Lower lobe of right lung (tissue), 2 donors: ENCODE measurements at places on chromosomes 4 and X.

DNA sequence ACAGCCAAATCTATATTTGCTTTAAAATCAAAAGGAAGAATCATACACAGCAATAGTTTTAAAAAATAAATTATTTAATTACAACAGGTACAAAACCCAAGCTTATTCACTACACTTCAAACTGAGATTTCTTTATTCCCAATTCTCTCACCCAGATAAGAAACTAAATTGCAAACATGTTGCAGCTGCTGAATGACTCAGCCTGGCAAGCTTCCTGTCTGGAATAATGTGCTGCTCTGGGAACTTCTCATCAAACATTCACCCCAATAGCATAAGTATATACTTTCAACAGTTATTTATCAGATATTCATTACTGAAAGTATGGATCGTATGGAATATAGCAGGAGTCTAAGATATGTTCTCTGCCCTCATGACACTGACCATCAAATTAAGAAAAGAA is 43.0 kb upstream of the GABRA2 start:
- no peak for DNase-seq

DNA sequence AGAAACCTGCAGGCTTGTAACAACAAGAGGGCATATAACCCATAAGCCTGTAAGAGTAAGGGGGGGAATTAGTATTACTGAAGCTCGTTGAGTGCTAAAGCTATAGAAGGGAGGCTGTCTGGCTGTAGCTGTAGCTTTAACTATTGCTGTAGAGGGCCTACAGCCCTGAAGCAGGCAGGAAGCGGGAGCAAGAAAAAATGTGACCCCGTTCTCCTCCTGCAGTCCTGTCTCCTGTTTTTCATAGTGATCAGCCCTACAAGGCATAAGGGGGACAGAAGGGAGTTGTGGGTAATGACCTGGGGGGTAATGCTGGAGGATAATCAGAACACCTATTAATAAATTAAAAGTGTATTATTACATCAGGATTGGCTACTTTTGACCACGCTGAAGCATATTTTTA is 206.9 kb upstream of the MAB21L2 start:
- DNase-seq = no peak

DNA sequence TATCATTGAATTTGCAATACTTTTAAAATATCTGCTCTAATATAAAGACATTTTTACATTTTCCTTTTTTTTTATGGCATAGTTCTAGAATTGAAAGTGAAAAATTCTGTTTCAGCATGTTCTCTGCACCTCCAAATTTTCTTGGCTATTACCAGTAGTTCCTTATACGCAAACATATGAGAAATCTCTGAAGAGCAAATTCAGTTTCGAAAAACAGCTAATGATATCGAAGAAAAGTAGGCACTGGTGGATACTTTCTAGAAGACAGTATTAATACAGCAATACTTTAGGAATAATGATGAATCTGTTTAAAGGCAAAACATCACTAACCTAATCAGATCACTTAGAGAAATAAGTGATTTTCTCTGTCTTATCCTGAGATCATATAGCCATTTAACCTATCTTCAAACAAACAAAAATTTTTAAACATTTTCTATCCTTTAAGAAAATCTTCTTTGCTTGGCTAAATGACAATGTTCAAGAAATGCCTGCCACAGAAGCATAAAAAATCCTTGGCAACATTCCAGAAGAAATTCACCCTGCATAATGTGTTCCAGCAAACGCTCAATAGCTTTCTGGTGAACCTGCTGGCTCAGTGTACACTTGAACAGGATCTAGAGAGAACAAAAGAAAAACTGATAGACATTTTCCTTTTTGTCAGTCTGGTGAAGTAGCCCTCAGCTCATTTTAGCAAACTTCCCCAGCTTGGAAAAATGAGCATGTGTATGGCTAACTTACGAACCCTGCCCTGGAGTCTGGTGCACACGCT is 51.2 kb upstream of the KLF3 start:
- no peak for DNase-seq

GRCh38 chrX:136588036-136588435 is 56.0 kb downstream of the VGLL1 start:
- no peak for DNase-seq

- no peak for DNase-seq
Observed at GRCh38 chr4:8600686-8601085, 8.1 kb downstream of the CPZ start.

- DNase-seq = no peak
Observed at GRCh38 chr4:74900862-74901261, 32.1 kb upstream of the PARM1 start.

DNA sequence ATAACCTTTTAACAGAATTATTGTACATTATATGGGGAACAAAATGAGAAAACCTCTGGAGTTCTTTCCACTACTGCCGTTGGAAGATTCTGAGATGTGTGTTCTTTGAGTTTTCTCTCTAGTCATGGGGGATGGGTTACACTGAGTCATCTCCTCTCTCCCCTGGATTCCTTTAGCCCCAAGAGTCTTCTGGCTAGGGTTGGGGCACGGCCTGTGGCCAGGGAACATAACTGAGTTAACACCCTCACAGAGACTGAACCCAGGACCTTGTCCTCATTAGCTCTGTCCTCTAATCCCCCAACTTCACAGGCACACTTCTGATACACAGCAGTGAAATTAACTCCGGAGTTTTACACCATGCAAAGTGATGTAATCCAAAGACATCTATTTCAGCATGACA is 142.3 kb upstream of the F9 start:
- no peak for DNase-seq

DNA sequence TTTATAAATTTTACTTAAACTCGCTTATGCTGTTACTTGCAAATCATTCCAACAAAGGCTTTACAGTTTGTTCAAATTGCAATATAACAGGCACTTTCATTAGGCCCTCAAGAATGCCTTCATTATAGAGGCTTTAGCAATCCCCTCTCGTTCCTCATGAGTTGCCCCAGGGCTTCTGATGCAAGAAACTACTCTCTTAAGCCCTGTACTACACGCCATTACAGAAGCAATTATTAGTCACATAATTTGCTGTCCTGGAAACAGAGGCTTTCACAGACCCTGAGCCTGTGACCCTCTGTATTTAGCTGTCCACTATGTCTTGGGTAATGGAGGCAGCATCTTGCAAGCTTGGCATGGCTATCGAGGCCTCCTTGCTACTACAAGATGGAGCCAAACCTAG is 965.9 kb upstream of the DIAPH2 start:
- DNase-seq = no peak

DNA sequence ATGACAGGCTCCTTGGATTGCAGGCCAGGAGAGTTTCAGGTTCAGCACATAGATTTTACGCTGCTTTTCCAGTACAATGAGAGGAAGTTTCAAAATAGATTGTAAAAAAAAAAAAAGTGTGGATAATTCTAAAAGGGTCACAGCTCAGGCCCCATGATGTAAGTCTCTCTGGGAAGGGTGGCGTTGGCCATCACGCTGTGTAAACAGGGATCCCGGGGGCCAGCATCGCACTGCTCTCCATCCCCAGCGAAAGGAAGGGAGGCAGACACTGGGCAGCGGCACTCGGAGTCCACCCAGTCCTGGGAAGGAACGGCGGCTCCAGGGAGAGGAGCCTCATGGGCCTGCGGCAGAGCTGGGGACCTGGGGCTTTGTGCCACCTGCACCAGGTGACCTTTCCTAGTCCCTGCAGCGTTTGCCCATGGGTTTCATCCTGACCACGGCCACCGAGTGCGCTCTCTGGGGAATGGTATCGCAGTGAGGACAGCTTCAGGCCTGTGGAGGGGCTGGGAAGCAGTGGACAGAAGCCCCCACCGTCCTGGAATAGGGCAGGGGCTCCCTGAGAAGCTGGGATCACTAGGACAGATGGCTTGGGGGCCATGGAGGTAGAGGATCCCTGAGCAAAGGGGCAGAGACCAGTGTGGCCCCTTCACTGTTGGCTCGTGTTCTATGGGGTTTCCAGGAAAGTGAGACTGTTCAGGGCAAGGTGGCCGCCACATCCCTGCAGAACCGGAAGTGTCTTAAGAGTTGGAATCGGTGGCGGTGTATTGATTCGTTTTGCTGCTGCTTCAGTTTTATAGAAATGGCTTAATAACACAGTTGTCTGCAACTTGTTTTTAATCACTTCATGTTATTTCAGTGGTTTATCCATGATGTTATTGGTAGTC is 38.9 kb downstream of the RGS12 start:
- no peak for DNase-seq

DNA sequence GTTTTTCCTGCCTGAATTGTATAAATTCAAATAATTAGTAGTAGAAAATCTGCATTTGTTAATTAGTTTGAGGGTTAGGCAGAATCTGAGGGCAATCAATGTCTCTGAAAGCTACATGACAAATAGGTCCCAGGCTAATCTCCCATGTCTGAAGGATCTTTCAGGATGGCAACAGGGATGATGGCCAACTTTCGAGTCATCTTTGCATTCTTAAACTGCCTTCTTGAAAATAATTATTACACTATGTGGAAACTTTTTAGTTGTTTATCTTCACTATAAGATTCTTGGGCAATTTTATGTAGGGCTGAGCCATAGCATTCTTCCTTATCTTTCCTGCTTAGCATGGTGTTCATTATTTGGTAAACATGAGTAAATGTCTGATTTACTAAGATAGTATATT is 490.3 kb upstream of the EPHA5 start:
- DNase-seq = no peak

DNA sequence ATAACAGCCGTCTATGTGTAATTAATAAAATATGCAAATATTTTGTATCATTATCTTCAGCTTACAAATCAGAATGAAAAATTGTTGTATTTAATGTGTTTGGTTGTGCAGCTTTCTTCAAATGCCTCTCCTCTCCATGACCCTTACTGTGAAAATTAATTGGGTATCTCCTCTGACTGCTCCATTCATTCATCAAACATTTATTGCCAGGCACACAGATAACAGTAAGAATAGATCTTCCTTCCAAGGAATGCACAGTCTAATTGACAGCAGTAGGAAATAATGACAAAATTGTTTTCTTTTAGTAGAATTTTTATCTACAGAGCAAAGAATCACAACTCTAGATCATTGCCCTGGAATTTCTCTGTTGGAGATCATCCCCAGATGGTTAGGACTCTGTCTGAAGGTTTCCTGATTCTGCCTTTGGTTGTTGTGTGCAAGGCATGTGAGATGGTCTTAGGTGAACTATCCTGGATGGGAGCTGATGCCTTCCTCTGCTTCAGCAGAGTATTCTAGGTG is 395.0 kb upstream of the FAT1 start:
- no peak for DNase-seq

DNA sequence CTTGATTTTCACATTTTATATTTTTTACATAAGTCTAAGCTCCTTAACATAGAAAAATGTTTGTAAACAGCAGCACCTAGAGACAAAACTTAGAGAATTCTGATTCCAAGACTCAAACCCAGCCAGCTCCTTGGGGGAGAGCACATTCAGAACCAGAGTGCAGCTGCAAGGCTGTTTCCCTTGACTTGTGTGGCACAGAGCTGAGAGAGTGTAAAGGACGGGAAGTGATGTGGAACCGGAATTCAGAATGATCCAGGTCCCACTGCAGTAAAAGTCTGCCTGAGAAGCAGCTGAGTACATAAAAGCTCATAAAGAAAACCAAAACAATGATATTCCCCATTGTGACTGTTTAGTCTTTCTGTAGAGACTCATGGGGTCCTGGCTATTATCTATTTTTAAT is 713.8 kb downstream of the RAB28 start:
- no peak for DNase-seq

DNA sequence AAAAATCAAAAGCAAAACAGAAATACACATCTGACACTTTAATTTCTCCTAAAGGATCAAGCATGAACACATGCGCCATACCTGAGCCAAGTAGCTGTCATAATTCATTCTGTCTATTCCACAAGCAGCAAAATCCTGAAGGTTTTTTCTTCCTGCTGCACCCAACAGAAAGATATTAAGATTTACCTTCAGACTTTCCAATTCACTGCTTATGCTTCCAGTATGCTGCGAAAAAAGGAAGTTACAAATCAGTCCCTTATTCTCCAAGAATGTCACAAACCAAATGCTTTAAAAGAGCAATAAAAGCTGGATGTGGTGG is 29.2 kb upstream of the FGFBP2 start:
- no peak for DNase-seq

DNA sequence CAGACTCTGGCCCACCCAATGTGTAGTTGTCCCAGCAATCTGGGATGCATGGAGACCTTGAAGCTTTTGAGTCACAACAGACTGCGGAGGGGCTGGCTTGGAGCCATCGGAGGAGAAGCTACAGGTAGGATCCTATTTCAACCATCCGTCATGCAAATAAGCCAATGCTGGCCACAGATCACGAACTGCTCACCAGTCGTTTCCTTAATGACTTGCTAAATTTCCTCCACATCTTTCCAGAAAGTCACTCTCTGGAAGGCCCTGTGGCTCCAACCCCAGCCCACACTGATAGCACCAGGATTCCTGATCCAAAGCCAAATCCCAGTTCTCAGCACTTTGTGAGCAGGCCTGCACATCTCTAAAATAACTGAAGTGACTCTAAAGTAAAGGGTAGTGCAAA is 321.3 kb downstream of the RAB28 start:
- no peak for DNase-seq

DNA sequence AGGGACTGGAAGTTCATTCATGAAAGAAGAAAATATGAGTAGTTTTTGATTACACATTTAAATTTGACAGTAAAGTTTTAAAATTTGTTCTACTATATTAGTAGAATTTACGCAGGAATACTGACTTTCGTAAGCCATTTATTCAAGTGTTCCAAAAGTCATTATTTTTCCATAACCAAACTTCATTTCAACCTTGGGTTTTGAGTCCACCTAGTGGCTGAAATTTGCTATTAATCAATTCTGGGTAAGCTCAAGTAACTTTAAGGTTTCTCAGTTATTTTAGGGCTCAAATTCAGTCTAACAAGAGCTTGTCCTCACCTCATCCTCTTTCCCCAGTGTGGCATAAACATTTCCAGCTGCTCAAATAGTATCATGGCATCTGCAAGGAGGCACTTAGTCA is 175.4 kb downstream of the SH3BGRL start:
- DNase-seq = no peak

DNA sequence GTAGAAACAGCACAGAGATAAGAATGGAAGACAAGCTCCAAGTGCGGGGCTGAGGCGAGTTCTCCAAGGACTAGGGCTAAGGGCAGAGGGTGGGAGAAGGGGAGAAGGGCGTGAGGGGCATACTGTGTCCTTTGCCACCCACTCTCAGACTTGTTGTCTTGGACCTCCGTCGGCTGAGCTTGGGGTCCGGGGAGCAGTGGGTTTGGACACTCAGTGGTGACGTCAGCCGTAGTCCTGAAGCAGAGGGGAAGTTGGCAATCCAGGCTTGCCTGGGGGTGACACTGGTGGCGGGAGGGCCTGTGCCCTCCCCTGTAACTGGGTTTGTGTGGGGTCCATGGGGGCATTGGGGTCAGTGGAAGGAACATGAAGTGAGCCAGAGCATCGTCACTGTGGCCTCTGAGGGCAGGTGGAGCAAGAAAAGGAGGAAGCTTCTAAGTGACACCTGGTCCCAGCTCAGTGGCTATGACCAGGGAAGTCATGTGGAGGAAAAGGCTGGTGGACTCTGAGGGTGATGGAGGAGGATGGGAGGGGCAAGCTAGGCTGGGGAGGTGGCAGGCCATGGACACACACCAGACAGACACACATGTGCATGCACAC is 17.6 kb downstream of the CD99 start:
- DNase-seq = no peak

- no peak for DNase-seq
Observed at GRCh38 chrX:107880054-107880610, 54.5 kb downstream of the MID2 start.

- no peak for DNase-seq
Observed at GRCh38 chr4:139734201-139734874, 68.7 kb downstream of the MGST2 start.
